ENCODE measurements at places on chromosomes 4 and X. TPM values are rescaled to one million over a fixed set of nuclear protein-coding genes. Genes with fewer than 3 reads are reported as not detected.

Gene ZNF330
- 31.4 TPM for total RNA-seq

Gene ADRA2C
- total RNA-seq, result 11.7 TPM

Gene TSC22D3
- 2.2 TPM for total RNA-seq

Gene STIM2
- total RNA-seq, result 28.5 TPM

Gene RIPPLY1
- not detected for total RNA-seq

Gene PCDH10
- not detected for total RNA-seq

Gene ZNF718
- 13.2 TPM for total RNA-seq

Gene CFI
- total RNA-seq, result 0.19 TPM

Gene IL15
- 0.37 TPM for total RNA-seq
